Endothelial cell (in vitro differentiated cells): ENCODE measurements at places on chromosomes 5 and 9. TPM values are rescaled to one million over a fixed set of nuclear protein-coding genes. Genes with fewer than 3 reads are reported as not detected.
A peak's percentile ranks its signal among the peaks of the same experiment; 100 is the strongest.

DNA sequence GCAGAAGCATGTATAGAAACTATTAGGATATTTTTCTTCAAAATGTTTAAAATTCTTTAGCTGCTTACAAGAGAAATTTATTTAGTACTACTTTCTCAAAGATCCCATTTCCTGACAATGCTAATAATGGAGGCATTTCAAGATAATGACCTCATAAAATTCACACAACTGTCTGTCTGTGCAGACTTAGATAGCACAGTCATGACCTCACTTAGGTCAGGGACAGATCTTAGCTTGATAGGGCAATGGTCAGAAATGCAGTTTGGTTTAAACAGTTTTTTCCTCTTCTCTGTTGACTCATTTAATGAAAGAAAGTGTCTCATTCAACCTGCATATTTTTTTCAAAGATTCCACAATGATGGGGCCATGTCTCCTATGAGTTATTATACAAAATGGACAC, 128.4 kb downstream of the GRIA1 start:
- H3K27ac ChIP-seq, result no peak overlapping the region
- no peak for DNase-seq
- H3K4me3 ChIP-seq, result no peak overlapping the region
- peaks cover 12% of the 10 kb centered on the region for H3K4me1 ChIP-seq

ANXA2R gene
- 1.1 TPM for total RNA-seq

GRCh38 chr5:31329715-31330114, 136.2 kb downstream of the CDH6 start:
- no peak overlapping the region for H3K4me3 ChIP-seq
- H3K27ac ChIP-seq, result no peak overlapping the region
- H3K4me1 ChIP-seq, result peaks cover 13% of the 10 kb centered on the region

DNA sequence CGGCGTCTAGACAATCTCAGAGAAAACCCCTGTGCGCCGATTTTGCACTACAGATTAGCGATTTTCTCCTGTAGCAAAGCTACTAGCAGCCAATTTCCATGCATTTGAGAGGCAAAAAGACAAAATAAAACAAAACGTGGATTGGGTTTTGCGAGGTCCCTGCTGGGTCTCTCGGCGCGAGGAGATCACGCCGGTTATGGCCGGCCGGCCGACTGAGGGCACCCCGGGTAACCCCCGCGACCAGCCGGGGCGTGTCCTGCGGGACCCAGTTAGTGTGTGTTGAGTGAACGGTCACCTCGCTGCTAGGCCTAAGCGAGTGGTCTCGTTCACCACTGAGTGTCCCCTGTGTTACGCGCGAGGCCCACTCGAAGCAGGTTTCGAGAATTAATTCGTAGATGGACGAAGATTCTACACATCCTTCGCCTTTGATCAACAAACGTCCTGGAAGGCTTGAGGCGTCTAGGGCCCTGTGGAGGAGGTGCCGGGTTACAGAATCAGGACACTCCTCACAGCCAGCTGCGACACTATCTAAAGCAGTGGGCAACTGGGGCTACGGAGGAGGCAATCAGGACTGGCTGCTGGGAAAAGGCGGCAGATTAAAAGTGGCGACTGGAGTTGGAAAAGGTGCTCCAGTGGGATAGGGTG, 764 bp upstream of the VDAC1 start:
- H3K4me3 ChIP-seq, result peak overlapping the region; percentile 91
- DNase-seq, result no peak
- peaks cover 6% of the 10 kb centered on the region for H3K36me3 ChIP-seq
- peaks cover 32% of the 10 kb centered on the region for H3K4me1 ChIP-seq
- peaks cover 15% of the 10 kb centered on the region for H3K27me3 ChIP-seq

- no peak for DNase-seq
- no peak overlapping the region for H3K27ac ChIP-seq
- peaks cover 12% of the 10 kb centered on the region for H3K4me1 ChIP-seq
Measured at GRCh38 chr9:32926911-32927310, 74.5 kb downstream of the APTX start.

DNA sequence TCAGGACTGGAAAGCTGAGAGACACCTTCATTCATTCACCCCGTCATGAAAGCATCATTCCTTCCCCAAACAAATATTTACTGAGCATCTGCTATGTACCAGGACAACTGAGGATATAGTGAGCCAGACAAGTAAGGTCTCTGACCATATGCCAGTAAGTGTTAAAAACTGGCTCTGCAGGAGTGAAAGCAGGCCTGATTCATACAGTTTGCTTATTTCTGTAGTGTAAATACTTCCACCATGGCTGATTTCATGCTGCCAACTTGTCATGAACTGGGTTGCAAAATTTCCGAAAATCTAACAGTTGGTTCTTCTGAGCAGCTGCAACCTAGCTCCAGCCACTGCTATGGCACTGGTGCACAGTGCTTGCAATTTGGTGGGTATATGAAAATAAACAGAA, 68.1 kb downstream of the YIPF5 start:
- no peaks in the 10 kb centered on the region for H3K27me3 ChIP-seq
- H3K27ac ChIP-seq, result no peak overlapping the region
- no peak for DNase-seq
- no peaks in the 10 kb centered on the region for H3K36me3 ChIP-seq
- H3K4me3 ChIP-seq, result no peak overlapping the region

DNA sequence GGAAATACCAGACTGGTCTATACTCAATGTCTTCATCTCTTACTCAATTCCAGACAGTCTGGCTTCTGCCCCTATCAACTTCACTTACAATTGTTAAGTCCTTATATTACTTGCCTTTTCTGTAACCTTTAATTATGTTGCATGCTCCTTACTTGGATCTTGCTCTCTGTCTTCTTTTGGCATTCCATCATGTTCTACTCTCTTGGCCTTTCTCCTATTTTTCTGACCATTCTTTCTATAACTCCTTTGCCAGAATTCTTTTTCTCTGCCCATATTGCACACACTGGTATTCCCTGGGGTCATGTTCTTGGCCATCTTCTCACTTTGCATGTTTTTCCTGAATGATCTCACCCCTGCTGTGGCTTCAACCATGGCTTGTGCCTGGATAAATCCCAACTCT, 209.8 kb upstream of the ZNF462 start:
- H3K4me3 ChIP-seq, result no peak overlapping the region
- peaks cover 4% of the 10 kb centered on the region for H3K4me1 ChIP-seq
- no peaks in the 10 kb centered on the region for H3K36me3 ChIP-seq
- no peaks in the 10 kb centered on the region for H3K27me3 ChIP-seq
- no peak for DNase-seq

- no peak overlapping the region for H3K27ac ChIP-seq
- peaks cover 12% of the 10 kb centered on the region for H3K27me3 ChIP-seq
- H3K36me3 ChIP-seq, result peaks cover 4% of the 10 kb centered on the region
- H3K4me3 ChIP-seq, result no peak overlapping the region
Measured at GRCh38 chr9:127970401-127971313, 10.1 kb downstream of the EEIG1 start.

FAM81B gene
- total RNA-seq, result 1.2 TPM

DNA sequence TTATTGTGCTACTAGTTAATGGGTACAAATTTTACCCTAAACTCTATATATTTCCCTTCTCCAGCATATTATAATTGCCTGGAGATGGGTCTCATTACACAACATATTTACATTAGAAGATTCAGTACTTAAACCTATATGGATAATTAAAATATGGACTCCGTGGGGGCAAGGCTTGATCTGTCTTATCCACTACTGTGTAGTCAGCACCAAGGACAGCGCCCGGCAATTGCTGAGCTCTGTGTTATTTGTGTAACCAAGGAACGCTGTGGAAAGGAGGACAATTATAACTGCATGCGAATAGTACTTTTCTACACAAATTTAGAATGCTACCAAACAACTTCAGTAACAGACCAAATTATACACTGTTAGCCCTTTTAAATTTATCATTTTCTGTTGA, 77.7 kb downstream of the DNAH5 start:
- DNase-seq, result peak; percentile 71
- no peak overlapping the region for H3K27ac ChIP-seq
- no peaks in the 10 kb centered on the region for H3K36me3 ChIP-seq
- H3K4me1 ChIP-seq, result no peaks in the 10 kb centered on the region
- H3K4me3 ChIP-seq, result no peak overlapping the region

CCDC171 gene
- total RNA-seq, result 6.5 TPM

STPG3 gene
- total RNA-seq, result not detected

PRLR gene
- 0.21 TPM for total RNA-seq

FAXDC2 gene
- total RNA-seq, result 9.3 TPM

- H3K27ac ChIP-seq, result no peak overlapping the region
- DNase-seq, result no peak
- H3K27me3 ChIP-seq, result peaks cover 1% of the 10 kb centered on the region
- H3K4me3 ChIP-seq, result no peak overlapping the region
- H3K36me3 ChIP-seq, result no peaks in the 10 kb centered on the region
Measured at GRCh38 chr9:76431601-76432000, 27.4 kb upstream of the GCNT1 start.

GRCh38 chr9:14030375-14031059, 283.4 kb downstream of the NFIB start:
- DNase-seq, result no peak
- peaks cover 59% of the 10 kb centered on the region for H3K4me1 ChIP-seq
- peak overlapping the region; percentile 15 for H3K27ac ChIP-seq

DNA sequence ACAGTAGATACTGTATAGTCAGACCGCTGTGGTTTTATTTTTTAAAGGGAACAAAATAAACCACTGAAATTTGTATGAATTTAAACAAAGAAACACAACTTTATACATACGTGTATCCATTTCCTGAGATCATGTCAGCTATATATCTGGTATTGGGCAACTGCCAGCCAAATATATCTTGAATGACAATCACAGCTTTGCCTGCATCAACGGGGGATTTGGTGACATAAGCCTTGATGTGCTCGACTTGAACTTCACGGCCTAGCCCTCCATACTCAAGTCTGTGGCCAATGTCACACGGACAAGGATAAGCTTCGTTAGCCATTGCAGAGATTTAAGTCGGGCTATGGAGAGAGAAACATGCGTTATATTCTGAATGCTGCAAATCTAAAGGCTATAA, 17.3 kb downstream of the CMBL start:
- H3K27me3 ChIP-seq, result peaks cover 7% of the 10 kb centered on the region
- H3K36me3 ChIP-seq, result peaks cover 25% of the 10 kb centered on the region
- DNase-seq, result no peak
- H3K27ac ChIP-seq, result no peak overlapping the region
- peaks cover 12% of the 10 kb centered on the region for H3K4me1 ChIP-seq
- H3K4me3 ChIP-seq, result no peak overlapping the region

IFNB1 gene
- total RNA-seq, result not detected

DNA sequence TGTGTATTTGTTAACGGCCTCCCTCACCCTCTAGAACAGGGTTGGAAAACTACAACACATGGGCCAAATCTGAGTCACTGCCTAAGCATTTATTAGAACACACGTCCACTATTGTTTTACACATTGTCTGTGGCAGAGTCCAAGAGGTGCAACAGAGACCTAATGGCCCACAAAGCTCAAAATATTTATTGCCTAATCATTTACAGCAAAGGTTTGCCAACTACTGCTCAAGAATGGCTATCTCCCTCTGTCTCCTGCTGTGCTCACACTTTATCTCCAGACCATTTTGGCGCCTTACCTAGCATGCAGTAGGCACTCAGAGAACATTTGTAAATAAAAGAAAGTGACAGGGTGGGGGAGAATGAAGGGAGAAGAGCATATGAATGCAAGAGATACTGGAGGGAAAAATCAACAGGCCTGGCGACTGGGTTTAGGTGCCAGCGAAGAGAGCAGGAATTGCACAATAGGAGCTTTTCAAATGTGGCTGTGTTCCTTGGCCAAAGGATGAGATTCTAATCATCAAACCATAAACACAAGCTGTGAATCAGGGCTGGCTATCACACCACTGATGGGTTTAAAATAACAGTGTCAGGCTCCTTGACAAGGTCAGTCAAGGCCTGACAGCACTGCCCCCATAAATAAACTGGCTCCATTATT, 80.3 kb downstream of the EPB41L4A start:
- no peak for DNase-seq
- no peaks in the 10 kb centered on the region for H3K36me3 ChIP-seq
- no peak overlapping the region for H3K27ac ChIP-seq
- peaks cover 6% of the 10 kb centered on the region for H3K4me1 ChIP-seq

DNA sequence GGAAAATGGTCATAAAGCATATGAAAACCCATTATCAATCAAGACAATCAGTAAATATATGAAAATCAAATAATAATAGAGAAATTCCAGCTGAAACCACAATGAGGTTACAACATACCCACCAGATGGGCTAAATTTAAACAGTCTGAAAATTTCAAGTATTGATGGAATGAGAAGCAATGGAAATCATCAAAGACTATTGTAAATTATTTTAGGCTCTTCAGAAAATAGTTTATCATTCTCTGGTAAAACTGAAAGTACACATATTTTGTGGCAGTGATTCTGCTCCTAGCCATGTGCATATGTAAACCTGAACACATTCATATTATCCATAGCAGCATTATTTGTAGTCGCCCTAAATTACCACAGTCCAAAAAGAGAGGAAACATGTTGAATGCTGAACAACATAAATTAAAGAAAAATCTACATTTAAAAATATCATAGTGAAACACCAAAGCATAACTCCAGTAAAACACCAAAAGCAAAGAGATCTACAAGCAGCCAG, 215.3 kb downstream of the PRELID2 start:
- no peak overlapping the region for H3K4me3 ChIP-seq
- H3K27me3 ChIP-seq, result peaks cover 2% of the 10 kb centered on the region

TRIP13 gene
- 8.4 TPM for total RNA-seq

MAML1 gene
- 30.0 TPM for total RNA-seq

ST6GALNAC6 gene
- 80.0 TPM for total RNA-seq

ZNF462 gene
- 98.3 TPM for total RNA-seq

DNA sequence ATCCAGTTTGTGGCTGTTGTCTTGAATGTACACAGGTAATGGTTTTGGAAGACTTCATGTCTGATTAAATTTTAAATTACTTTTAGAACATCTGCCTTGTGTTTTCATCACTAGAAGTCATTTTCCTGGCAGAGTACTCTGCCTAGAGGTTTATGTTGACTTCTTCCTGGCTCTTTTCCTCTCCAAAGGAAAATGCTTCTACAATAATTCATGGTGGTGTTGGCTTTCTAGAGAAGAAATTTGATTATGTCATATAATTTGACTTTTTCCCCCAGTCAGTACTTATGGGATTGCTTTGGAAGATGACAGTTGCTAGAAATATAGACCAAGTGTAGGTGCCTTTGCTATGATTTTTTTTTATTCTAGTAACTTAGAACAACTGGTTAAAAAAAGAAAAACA, 46.8 kb downstream of the F2RL2 start:
- DNase-seq, result no peak
- H3K27me3 ChIP-seq, result no peaks in the 10 kb centered on the region
- no peak overlapping the region for H3K27ac ChIP-seq
- H3K36me3 ChIP-seq, result no peaks in the 10 kb centered on the region

DNA sequence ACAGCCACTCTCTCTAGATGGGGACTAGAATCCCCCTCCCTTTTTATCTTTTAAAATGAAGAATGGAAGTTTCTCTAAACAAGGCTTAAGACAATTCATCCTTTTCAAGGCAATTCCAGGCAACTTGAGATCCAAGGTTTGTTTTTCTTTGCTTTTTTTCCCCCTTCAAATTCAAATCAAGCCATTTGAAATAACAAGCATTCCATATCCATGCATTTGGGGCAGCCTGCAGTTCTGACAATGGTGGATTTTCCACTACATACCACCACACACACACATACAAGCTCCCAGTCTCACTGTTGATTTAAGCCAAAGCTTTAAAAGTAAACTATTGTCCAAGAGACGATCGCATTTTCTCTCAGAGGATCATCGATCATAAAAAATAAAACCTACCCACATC, 424 bp downstream of the INSYN2B start:
- DNase-seq, result no peak
- peak overlapping the region; percentile 90 for H3K27ac ChIP-seq
- H3K4me1 ChIP-seq, result peaks cover 50% of the 10 kb centered on the region
- H3K36me3 ChIP-seq, result no peaks in the 10 kb centered on the region
- H3K4me3 ChIP-seq, result peak overlapping the region; percentile 93

PCDHGC3 gene
- 68.2 TPM for total RNA-seq
